T-helper 22 cell (primary cell): ENCODE measurements at places on chromosomes 5 and 9.
A peak's percentile ranks its signal among the peaks of the same experiment; 100 is the strongest.

GRCh38 chr9:94654165-94654894 is 15.0 kb upstream of the FBP1 start:
- no peak for DNase-seq

- peak; percentile 44 for DNase-seq
Observed at GRCh38 chr5:180784497-180785097, 18.0 kb downstream of the MGAT1 start.

GRCh38 chr9:38144421-38144820 is 75.4 kb upstream of the SHB start:
- DNase-seq, result no peak

DNA sequence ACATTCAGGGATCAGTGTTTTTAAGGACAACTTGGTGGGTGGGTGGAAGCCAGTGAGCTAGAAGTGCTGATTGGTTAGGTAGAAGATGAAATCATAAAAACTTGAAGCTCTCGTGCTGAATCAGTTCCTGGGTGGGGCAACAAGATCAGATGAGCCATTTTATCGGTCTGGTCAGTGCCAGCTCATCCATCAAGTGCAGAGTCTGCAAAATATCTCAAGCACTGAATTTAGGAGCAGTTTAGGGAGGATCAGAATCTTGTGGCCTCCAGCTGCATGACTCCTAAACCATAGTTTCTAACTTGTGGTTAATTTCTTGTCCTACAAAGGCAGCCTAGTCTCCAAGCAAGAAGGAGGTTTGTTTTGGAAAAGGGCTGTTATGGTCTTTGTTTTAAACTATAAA is 166.4 kb downstream of the FAM170A start:
- no peak for DNase-seq

- DNase-seq, result no peak
Observed at GRCh38 chr9:69485466-69485865, 160.5 kb downstream of the ENTREP1 start.

- DNase-seq, result no peak
Observed at GRCh38 chr9:77981332-77981731, 50.3 kb downstream of the GNAQ start.

- no peak for DNase-seq
Observed at GRCh38 chr9:33024126-33024965, 727 bp upstream of the DNAJA1 start.

GRCh38 chr9:38057416-38058195 is 11.4 kb downstream of the SHB start:
- DNase-seq, result no peak

GRCh38 chr5:148791334-148791667 is 35.1 kb upstream of the ADRB2 start:
- no peak for DNase-seq

DNA sequence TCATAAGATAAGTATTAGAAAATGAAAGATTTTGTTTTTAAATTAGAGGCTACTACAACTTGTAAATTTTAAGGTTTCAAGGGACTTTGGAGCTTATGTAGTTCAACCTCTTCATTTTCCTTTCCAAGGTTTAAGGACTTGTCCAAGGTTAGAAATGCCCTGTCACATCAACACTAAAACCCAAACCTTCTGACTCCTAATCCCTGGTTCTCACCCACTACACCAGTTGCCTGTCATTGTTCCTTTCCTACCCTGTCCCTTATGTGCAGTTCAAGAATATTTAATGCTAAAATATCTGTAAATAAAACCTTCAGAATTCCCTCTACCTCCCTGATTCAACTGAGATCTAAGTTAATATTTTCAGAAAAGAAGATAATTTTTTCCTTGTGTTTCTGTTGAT is 206.4 kb downstream of the NFIB start:
- DNase-seq, result no peak

- no peak for DNase-seq
Observed at GRCh38 chr9:81474792-81475191, 214.6 kb downstream of the TLE1 start.

DNA sequence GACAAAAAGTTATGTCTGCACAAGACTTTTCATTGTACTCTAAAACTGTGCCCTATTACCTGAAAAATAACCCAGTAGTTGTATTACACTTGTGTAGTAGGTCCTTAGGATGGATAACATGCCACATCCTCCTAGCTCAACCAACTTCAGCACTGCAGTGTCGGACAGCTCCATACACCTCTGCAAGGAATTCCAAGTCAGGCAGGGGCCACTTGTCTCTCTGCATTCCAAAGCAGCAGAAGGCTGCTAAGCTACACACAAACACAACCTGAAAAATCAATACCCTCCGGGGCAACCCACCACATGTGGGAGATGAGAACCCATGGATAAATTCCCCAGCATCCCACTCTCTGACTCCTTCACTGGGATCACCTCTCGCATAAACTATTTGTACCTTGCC is 50.2 kb downstream of the MED10 start:
- DNase-seq, result no peak

DNA sequence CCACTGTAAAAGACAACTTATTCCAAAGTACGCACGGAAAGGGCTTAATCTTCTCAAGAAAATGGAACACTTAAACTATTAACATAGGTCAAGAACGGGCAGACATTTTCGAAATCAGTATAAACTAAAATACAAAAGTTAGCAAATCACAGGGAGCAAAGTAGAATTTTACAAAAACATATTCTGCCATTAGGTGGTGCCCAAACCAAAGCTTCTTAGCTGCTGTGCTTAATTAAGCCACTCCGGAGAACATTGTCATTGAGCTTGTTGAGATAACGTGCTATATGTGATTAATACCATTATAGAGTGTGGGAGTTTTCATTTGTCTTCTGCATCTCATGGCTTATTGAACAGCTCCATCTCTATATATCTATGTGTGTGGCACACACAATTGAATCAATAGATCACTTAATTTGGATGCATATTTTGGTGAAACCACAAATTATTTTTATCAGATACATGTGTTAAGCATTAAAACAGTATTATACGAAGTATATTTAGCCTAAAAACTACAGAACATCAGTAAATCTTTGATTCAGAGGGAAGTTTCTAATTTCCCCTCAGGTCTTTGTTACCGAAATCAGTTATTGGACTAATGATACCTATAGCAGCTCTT is 23.4 kb downstream of the UBLCP1 start:
- no peak for DNase-seq

DNA sequence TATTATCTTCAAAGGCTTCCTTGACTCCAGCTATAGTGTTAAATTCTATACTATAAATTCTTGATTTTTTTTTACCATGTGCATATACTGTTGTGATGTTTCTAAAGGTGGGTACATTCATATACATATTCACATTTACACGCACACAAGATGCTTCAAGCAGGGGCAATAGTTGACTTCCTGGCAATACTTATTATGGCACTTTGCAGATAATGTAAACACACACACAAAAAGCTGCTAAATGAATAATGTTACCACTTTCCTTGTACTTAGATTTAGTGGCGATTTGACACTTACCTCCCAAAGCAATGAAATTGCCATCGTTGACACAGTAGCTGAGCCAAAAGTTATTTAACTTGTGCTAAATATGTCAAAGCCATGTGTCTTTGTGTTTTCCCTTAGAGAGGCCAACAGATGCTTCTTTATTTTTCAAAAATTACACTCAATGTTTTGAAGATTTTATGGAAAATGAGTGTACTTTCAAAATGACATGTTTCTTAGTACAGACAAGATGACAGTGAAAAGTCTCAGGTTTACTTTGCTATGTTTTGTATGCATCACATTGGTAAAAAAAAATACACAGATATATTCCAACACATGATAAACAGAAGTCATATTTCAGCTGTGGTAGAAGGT is 12.2 kb upstream of the ERAP2 start:
- DNase-seq, result no peak

- DNase-seq, result no peak
Observed at GRCh38 chr5:6597557-6597956, 35.3 kb downstream of the NSUN2 start.

DNA sequence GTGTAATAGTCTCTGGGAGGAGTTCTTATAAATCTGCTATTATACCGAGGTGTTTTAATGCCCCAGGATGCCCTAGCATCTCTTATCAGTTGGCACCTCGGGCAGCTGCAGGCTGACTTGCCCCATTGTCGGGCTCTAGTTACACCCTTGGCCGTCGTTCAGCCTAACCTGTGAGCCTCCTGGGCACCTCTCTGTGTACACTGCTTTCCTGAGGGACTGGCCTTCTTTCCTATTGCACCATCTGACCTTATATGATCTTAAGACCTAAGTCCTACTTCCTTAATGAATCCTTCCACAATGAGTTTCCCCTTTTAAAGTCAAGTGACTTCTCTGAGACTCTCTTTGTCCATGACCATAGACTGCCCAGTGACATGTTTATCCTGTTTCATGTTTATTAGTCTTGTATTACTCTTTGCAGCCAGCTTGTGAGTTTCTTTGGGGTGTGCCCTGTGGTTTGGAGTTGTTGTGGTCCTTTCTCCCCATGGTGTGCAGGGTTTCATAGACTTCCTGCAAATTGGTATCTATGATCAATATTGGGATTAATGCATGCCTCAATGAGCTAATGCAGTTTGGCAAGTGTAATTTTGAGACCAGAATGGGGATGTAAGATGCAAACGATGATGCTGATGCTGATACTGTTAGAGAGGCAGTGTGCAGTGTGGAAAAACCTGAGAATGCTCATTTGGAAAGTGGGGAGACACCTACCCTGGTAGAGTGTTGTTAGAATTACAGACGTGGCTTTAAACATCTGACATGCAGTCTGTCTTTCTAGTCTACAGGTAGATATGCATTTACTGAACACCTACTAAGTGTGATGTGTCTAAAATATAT is 4.9 kb downstream of the DAPK1 start:
- no peak for DNase-seq

DNA sequence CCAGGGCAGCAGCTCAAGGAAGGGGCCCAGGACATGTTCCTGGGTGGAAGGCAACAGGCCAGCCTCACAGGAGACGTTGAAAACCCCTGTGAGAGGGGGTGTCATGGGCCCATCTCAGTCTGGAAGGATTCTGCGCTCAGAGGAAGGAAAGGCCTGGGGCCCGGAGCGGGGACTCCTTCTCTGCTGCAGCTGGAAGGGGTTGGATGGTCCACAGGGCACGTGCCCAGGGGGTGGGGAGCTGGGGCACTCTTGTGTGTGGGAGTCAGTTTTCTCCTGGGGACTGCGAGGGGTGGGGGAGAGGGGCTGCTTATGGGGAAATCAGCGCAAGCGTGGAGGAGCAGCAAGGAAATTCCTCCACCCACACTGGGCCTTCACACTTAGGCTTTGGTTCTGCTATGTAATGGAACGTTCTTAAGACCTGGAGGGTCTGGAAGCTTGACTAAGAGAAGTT is 2.9 kb upstream of the LPCAT1 start:
- no peak for DNase-seq

- DNase-seq, result no peak
Observed at GRCh38 chr9:6051511-6051950, 36.1 kb upstream of the RANBP6 start.

DNA sequence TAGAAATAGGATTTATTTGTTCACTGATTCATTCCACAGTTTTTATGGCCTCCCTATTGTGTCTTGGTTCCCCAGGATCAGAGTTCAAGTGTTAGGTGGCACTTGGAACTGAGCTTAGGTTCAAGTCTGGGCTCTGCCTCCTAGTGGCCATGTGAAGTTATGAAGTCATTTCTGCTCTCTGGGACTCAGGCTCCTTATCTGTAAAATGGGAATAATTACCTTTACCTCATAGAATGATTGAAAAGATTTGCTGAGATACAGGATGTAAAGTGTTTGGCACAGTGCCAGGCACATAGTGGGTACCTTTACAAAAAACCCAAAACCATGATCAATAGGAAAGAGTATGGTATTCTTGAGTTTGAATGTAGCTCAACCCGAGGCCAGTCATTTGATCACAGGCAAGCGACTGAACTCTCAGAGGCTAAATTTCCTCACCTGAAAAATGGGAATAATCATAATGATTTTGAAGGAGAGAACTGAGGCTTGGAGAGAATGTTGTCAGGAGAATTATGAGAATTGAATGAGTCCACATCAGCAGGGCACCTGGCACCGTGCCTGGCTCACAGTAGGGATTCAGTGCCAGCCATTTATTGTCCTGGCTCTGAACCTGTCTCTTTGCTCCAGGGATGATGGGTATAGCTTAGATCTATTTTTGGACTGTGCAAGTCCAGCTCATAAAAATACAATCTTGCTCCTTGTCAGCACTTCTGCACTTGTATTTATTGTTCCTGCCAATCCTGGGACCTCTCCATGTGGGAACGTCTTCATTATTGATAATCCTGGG is 10.8 kb downstream of the NSG2 start:
- DNase-seq, result no peak

DNA sequence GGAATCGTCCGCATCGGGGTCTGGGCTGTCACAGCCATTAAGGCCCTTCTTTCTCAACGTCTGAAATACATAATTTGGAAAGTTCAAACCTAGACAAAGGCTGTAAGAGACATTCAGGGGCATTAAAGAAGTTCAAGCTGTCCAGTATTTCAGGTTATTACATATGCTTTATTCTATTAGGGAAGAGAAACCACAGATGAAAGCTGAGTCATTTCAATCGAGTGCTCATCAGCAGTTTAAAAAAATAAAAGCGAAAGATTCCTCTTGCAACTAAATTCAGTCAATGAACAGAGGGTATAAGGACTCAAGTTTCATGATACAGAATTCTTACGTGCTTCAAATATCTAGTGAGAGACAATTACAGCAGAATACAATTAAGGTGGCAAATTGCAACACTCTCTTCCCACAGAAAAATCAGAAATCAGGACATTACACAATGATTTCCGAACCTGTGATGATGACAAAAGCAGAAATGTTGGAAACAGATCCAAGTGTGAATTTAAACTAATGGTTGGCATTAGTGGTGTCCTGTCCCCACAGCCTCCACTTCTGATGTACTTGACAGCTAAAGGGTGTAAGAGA is 121.6 kb downstream of the MEF2C start:
- no peak for DNase-seq

- no peak for DNase-seq
Observed at GRCh38 chr5:86542532-86542931, 75.2 kb upstream of the COX7C start.

DNA sequence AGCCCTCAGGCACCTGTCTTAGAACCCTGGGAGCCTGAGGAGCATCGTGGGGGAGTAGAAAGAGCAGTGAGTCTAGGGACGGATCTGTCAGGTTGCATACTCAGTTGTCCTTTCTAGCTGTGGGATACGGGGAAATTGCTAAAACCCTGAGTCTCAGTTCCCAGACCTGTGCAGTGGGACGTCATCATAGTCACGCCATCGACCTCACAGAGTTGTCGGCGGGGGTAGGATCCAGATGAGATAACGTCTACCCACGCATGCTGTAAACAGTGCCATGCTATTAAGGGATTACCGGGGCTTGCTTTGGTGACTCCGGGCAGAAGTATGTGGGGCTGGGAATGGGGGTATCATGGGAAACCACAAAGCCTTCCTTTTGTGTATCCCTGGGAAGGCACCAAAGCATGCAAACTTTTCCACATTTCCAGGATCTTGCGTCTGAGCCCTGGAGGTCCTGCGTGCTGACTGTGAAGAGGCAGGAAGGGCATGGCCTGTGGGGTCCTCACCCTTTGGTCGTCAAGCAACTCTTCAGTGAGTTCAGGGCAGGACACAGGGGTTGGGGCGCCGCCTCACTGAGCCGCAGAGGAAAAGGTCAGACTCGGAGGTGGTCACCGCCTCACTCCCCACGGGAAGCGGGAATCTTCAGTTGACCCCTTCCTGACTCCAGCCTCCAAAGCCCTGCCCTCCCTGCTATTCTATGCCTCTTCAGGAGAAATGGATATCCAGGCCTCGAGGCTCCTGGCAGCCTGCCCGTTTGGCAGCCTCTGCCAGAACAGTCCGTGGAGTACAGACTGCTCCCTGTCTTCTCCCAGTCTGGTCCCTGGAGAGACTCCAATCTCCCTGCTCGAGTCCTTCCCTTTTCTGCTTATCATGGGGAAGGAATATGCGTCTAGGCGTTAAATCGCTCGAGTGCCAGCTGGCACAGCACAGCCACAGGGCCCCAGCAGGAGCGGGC is 186.8 kb upstream of the KLF9 start:
- DNase-seq, result no peak
